Activated T-helper 1 cell treated with anti-CD3 and anti-CD28 coated beads, Interleukin-12 subunit alpha, Interleukin-12 subunit beta, Interleukin-2, Interleukin-4 antibody, amounts not matched to agents 30 ng/mL and 10 ng/mL and 1 ng/mL, durations not matched to agents 14 hours and 24 hours and 36 hours (primary cell): ENCODE measurements at places on chromosomes 3 and 15.
A peak's percentile ranks its signal among the peaks of the same experiment; 100 is the strongest.

DNA sequence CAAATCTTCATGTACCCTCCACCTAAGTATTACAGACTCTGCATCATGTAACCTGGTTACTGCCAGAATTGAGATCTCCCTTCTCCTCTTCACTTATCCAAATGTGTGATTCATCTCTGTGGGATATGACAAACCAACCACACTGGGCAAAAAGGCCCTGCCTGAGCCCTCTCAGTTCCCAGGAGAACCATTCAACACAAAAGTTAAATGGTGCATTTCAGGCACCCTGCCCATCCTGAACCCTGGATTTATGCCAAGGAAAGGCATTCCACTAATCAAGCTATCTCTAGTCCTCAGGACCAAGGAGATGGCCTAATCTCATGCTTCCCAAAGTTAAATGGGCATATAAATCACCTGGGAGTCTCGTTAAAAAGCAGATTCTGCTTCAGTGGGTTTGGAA, 108.5 kb downstream of the TNIK start:
- no peak for DNase-seq

DNA sequence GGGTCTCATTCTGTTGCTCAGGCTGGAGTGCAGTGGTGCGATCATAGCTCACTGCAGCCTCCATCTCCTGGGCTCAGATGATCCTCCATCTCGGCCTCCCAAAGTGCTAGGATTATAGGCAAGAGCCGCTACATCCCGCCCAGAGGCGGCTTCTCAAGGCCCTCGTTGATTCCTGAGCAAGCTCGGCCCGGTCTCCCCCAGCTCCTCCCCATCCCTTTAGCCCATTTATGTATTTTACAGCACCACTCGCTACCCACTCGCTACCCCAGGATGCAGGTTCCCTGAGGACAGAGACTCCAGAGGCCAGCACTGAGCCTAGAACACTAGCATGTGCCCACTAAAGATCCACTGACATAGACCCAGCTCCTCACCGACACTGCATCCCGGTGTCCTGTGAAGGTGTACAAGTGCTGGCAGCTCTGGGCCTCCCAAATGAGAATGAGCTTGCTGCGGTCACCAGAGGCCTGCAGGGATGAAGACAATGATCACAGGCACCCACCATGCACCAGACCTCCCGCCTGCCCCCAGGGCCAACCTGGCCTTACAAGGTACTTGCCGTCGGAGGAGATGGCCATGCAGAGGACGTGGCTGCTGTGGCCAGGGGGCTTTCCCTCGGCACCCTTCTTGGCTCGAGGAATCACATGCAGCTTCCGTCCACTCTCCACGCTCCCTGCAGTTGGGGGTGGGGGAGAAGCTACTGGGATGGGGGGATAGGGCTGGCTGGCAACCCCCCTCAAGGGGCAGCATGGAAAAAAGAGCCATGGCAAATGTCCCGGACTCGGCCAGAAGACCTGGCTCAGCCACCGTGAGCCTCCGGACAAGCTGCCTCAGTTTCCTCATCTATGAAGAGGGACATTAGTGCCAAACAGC, 5.6 kb downstream of the RRP9 start:
- no peak for DNase-seq

- DNase-seq = no peak
Observed at GRCh38 chr3:174767853-174768382, 91.2 kb upstream of the NAALADL2 start.

DNA sequence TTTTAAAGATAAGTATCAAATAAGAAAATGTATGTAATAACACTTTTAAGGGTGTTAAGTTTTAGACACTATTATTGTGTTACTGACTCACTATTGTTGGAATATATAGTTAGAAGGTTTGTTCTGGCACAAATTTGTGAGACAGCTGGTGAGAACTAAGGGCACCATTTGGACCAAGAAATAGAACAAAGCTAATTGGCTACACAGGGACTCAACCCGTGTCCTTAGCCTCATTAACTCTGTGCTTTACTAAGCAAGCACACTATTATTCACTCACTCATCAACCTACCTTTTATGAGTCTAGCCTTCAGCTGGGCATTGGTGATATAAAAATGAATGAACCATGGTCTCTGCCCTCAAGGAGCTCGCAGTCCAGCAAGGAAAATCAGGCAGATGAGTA, 4.1 kb upstream of the UNC13C start:
- DNase-seq = no peak

DNA sequence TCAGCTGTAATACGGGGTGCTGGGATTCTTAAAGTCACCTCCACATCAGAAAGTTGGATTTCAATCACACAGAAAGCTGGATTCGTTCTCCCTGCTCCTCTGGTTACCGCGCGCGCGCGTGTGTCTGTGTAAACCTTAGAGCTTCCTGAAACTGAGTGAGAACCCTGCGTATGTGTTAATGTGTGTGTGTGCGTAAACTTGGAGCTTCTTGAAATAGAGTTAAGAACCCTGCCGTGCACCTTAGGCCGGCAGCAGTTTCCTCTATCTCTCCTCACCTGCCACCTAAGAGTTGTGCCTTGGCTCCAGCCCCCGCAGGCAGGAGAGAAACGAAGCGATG, 531 bp downstream of the LZTFL1 start:
- DNase-seq = no peak

GRCh38 chr15:80265021-80265420, 13.0 kb upstream of the CTXND1 start:
- no peak for DNase-seq

- DNase-seq = no peak
Observed at GRCh38 chr15:79213650-79214049, 68.9 kb upstream of the ANKRD34C start.

GRCh38 chr3:170485294-170485693, 66.6 kb downstream of the CLDN11 start:
- DNase-seq = no peak

DNA sequence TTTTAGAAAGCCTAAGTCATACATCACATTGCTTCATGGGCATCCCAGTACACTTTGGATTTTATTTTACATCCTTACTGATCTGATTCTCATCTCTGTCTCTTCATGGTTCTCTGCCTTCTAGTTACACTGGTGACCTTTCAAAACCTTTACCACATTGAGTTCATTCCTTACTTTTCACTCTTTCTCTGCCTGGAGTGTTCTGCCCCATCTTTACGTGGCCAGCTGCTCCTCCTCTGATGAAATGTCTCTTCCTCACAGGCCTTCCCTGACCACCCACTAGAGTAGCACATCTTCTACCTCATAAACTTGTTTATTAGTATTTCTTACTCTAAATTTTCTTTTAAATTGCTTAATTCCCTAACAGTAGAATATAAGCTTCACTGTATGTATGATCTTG, 17.7 kb downstream of the CTNNB1 start:
- DNase-seq = no peak

DNA sequence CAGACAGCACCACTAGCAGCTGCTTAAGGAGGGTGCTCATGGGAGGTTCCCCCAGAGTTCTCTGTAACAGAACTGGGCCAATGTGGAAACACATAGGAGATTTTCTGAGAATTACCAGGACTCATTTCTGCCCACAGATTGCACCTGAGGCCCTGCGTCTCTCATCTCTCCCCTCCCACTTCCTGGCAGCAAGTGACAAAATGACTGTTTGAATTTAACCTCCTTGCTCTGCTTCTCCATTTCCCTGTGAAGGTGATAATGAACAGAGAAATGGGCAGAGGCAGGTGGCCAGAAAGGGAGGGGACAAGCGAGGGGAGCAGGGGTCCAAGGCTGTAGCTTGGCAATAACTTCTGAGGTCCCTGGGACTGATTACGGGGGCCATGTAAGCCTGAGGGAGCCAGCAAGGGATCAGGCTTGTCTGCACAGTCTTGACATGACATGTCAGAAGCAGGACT, 8.0 kb downstream of the EPHB1 start:
- peak; percentile 55 for DNase-seq

- DNase-seq = no peak
Observed at GRCh38 chr15:96058103-96058851, 272.2 kb upstream of the NR2F2 start.

GRCh38 chr3:130661140-130661891, 85.3 kb downstream of the PIK3R4 start:
- DNase-seq = no peak

DNA sequence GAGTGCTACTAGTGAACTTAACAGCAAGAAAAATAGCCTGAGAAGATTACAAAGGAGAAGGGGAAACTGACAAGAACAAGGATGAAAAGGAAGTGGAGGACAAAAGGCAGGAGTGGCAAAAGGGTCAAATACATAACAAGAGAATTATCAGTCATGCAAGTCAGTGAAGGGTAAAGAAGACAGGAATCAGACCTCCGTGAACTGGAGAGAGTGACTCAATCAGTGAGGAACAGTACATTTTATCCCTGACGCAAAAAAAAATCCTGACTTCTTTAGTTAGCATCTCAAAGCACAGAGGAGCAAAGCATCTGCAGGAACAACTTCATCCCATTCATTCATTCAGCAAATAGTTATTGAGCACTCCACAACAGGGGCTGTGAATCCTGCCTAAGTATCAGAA, 97.8 kb downstream of the SST start:
- no peak for DNase-seq

DNA sequence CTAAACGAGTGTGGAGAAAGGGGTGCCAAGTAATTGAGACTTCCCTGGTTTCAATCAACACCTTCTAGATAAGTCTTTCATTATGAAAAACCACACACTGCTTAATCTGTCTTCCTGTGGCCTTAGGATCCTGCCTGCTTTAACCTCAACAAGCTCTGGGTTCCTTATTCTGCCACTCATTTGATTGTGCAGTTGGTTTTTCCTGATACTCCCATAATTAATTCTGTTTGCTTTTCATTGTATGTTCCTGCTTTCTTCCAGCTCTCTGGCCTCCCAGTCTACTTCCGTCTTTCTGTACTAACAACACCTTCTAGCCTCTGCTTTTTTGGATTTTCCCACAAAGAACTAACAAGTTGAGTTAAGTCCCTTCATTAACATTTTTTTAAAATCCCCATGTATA, 20.2 kb upstream of the GCNT3 start:
- DNase-seq = no peak

DNA sequence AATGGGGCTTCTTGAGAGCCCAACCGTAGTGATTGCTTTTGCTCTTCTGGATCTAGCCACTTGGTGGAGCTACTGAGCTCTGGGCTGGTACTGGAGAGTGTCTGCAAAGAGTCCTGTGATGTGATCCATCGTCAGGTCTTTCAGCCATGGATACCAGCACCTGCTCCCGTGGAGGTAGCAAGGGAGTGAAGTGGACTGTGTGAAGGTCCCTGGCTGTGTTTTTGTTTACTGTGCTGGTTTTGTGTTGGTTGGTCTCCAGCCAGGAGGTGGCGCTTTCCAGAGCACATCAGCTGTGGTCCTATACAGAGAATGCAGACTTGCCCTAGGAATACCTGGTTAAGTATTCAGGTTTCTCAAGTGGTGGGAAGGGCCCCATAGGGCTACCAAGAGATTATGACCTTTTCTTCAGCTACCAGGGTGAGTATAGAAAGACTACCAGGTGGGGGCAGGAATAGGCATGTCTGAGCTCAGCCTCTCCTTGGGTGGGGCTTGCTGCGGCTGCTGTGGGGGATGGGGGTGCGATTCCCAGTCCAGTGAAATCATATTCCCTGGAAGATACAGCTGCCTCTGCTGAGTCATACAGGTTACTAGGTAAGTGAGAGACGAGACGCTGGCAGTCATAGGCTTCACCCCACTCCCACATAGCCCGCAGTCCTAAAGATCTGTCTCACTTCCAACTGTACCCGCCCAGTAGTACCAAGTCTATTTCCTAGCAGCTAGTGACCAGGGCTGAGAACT, 733.7 kb downstream of the ZNF385D start:
- no peak for DNase-seq

- no peak for DNase-seq
Observed at GRCh38 chr15:87941606-87942005, 314.9 kb downstream of the NTRK3 start.

DNA sequence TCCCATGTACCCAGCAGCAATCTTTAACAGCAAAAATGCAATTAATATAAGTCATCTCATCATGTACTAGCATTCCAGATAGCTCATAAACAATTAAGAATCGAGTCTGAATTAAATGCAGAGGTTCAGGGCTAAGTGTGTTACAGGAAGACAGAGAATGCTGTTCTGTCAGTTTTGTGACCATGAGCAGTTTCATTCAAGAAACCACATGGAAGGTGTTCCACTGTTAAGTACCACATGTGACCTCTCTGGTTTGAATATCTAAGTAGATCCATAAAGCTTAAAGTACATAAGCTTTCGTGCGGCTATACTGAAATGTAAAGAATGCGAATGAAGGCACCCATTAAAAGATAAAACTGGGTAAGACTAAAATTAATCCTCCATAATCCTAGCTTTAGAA, 272.3 kb downstream of the IL5RA start:
- no peak for DNase-seq

DNA sequence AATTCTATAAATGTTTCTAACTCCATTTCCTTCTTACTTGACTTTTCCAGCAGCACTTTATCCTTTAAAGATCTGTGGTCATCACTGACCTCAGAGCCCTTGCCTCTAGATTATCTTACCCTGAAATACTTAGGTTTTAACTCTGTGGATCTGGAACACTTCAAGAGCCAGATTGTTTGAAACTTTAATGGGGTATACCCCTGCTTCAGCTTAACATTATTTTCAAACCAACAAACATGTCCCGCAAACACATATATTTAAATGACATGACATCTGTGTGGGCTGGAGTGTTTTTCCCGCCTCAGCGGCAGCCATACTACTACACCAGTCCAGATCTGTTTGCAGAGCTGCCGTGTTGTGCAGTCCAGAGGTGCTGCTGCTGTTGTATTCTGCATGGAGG, 252.0 kb upstream of the TPM1 start:
- no peak for DNase-seq

- DNase-seq = no peak
Observed at GRCh38 chr15:78676424-78677110, 35.6 kb upstream of the CHRNB4 start.

DNA sequence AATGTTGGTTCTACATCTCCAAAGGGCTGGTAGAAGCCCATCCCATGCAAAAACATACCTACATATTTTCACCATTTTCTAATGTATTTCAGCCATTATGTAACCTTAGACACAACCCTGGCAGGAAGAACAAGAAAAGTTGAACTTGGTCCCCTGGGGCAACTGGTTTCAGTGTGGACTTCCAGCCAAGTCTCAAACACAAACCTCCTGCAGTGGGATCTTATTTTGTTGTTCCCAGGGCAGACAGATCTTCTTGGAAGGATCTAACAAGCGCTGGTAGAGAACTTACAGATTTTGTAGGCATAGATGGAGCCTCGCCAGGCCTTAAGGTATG, 96.3 kb downstream of the ADAMTS17 start:
- no peak for DNase-seq
